Stimulated activated CD8-positive, alpha-beta memory T cell treated with anti-CD3 and anti-CD28 coated beads, Interleukin-15, amount 100 ng/mL, for 24 hours (primary cell): ENCODE measurements at places on chromosomes 2 and 18.

DNA sequence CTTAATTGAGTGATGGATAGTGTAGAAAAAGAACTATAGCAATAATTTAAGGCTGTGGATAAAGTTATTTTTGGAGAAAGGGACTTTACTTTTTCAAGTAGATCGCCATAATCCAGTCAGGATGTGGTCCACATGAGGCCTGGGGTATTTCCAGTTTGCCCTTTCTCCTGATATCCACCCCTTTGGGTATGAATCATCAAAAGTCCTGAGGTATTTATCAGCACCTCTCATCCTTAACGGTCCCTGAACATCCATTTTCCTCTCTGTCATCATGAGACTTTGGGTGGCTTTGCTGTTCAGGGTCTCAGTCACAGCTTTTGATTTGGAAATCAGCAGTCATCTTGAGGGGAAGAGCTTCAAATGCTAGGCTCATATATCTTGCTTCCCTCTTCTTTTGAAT is 39.3 kb upstream of the ELAC1 start:
- DNase-seq, result no peak

GRCh38 chr2:156845806-156846558 is 409.8 kb downstream of the GPD2 start:
- no peak for DNase-seq

DNA sequence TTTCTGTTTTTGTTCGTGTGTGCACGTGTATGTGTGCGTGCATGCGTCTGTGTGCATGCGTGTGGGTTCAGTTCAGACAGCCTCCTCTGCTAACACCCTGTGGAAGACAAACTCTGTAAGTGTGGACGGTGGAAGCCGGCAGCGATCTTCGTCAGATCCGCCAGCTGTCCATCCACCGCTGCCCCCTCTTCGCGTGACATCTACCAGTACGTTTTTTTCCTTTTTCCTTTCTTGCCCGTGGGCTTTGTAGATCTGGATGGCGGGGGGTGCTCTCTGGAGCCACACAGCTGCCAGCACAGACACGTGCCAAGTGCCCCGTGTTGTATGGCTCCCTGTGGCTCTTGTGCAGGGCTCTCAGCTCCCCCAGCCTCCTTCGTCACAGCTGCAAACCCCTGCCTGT is 32.3 kb downstream of the ITGB1BP1 start:
- DNase-seq, result no peak

- no peak for DNase-seq
Measured at GRCh38 chr2:26982102-26982742, 11.8 kb downstream of the MAPRE3 start.

- DNase-seq, result no peak
Measured at GRCh38 chr2:196278491-196278911, 107.1 kb upstream of the STK17B start.

GRCh38 chr2:153311432-153311831 is 167.1 kb downstream of the RPRM start:
- DNase-seq, result no peak

GRCh38 chr18:26547646-26548414 is 523 bp downstream of the KCTD1 start:
- DNase-seq, result no peak

GRCh38 chr18:35026407-35027061 is 14.7 kb upstream of the MAPRE2 start:
- no peak for DNase-seq

DNA sequence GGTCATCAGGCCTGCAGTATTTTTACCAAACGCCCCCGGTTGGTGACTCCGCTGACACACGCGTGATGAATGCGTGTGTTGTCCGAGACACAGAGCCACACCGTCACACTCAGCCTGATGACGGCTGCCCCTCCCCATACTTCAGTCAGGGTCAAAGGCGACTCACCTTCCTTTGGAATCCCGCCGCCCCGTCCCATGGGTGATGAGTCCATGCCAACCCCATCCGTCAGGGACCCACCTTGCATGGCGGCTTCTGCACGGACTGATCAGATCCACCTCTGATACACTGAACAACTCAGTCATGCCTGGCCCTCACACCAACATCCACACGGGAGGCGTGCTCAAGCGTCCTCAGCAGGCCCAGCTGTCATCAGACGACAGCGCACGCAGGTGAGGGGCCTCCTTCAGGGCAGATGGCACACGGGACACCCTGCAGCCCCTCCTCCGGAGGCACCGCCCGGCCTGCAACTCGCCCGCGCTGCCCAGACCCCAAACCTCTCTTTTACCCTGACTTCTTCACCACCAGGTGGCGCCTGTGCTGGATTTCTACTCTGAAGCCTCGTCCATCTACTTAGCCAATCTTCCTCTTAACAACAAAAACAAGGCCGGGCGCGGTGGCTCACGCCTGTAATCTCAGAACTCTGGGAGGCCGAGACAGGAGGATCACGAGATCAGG is 89.2 kb downstream of the ZNF516 start:
- DNase-seq, result no peak
